A549 treated with RU486 at 1 μM for 4 hours (cell line): ENCODE measurements at places on chromosomes 12 and 14. TPM values are rescaled to one million over a fixed set of nuclear protein-coding genes. Genes with fewer than 3 reads are reported as not detected.

Gene KLHL33
- total RNA-seq, result not detected in 5 replicates

Gene SDSL
- 20.4 to 28.8 TPM (median 23.7 TPM) in 5 replicates for total RNA-seq

Gene NEUROD4
- total RNA-seq, result not detected in 5 replicates

Gene KLHDC1
- 0.17 to 0.76 TPM (median 0.36 TPM) in 5 replicates for total RNA-seq

Gene B3GNT4
- 0.21 to 0.80 TPM (median 0.53 TPM) in 5 replicates for total RNA-seq

Gene SOAT2
- total RNA-seq, result 0.15 to 0.29 TPM (median 0.23 TPM) in 5 replicates

Gene KDM5A
- 17.2 to 22.2 TPM (median 20.6 TPM) in 5 replicates for total RNA-seq
